Smooth muscle cell of trachea (primary cell): ENCODE measurements at places on chromosomes 12 and 14. TPM values are rescaled to one million over a fixed set of nuclear protein-coding genes. Genes with fewer than 3 reads are reported as not detected.

The NUP107 gene
- 37.7 and 80.4 TPM in 2 replicates for total RNA-seq

The PRKD1 gene
- total RNA-seq = 11.7 and 13.5 TPM in 2 replicates

The MPHOSPH9 gene
- 31.3 and 69.8 TPM in 2 replicates for total RNA-seq

The SSTR1 gene
- total RNA-seq = 0.87 and 1.2 TPM in 2 replicates

The HOXC4 gene
- 0.15 and 0.17 TPM in 2 replicates for total RNA-seq

The NTF3 gene
- total RNA-seq = 0.50 TPM in 1 of 2 replicates, not detected in the other

The TBC1D30 gene
- 0.29 and 0.50 TPM in 2 replicates for total RNA-seq

The NTS gene
- total RNA-seq = 0.50 and 1.2 TPM in 2 replicates

The GZMH gene
- total RNA-seq = not detected in 2 replicates

The GPR84 gene
- total RNA-seq = not detected in 2 replicates

The PTPRB gene
- 0.33 and 0.73 TPM in 2 replicates for total RNA-seq

The PTPN6 gene
- under 0.01 TPM in 1 of 2 replicates, not detected in the other for total RNA-seq

The ZDHHC22 gene
- total RNA-seq = not detected in 2 replicates

The CLEC1A gene
- not detected in 2 replicates for total RNA-seq

The FGD4 gene
- 13.1 and 19.2 TPM in 2 replicates for total RNA-seq

The ANO4 gene
- total RNA-seq = 0.44 and 1.3 TPM in 2 replicates

The COL2A1 gene
- total RNA-seq = under 0.01 and 0.15 TPM in 2 replicates

The VCPKMT gene
- total RNA-seq = 3.5 and 4.5 TPM in 2 replicates

The PTGER2 gene
- total RNA-seq = 26.3 and 34.5 TPM in 2 replicates

The MYH6 gene
- total RNA-seq = not detected in 2 replicates

The PITPNM2 gene
- total RNA-seq = 16.3 and 16.5 TPM in 2 replicates

The ZFHX2 gene
- total RNA-seq = 0.15 and 0.66 TPM in 2 replicates

The NINJ2 gene
- total RNA-seq = 0.29 and 3.3 TPM in 2 replicates

The HELB gene
- total RNA-seq = 2.6 and 6.0 TPM in 2 replicates

The HHIPL1 gene
- total RNA-seq = 9.3 and 20.7 TPM in 2 replicates

The SLC8A3 gene
- total RNA-seq = under 0.01 and 0.33 TPM in 2 replicates

The TRIM9 gene
- 0.15 and 0.50 TPM in 2 replicates for total RNA-seq

The KRT74 gene
- not detected in 2 replicates for total RNA-seq

The RIMBP2 gene
- not detected in 2 replicates for total RNA-seq

The KLRC2 gene
- total RNA-seq = not detected in 2 replicates

The GPX2 gene
- not detected in 2 replicates for total RNA-seq

The DIO2 gene
- 6.0 and 16.1 TPM in 2 replicates for total RNA-seq

The EPYC gene
- 0.15 TPM in 1 of 2 replicates, not detected in the other for total RNA-seq

The SLC10A1 gene
- not detected in 2 replicates for total RNA-seq

The CD163 gene
- not detected in 2 replicates for total RNA-seq

The LBHD2 gene
- not detected in 2 replicates for total RNA-seq

The NFATC4 gene
- total RNA-seq = 108 and 149 TPM in 2 replicates

The OVCH1 gene
- 0.15 and 0.83 TPM in 2 replicates for total RNA-seq

The LMO3 gene
- 0.58 and 2.0 TPM in 2 replicates for total RNA-seq

The TMEM63C gene
- total RNA-seq = not detected in 2 replicates

The CLMN gene
- 0.44 and 1.5 TPM in 2 replicates for total RNA-seq

The RAB15 gene
- total RNA-seq = 1.7 and 4.1 TPM in 2 replicates

The PLEKHA5 gene
- total RNA-seq = 45.8 and 61.2 TPM in 2 replicates

The ULK1 gene
- 17.3 and 17.5 TPM in 2 replicates for total RNA-seq

The LRP1-AS gene
- total RNA-seq = not detected in 2 replicates

The CNTN1 gene
- 3.0 and 6.5 TPM in 2 replicates for total RNA-seq

The RNASE11 gene
- not detected in 2 replicates for total RNA-seq

The KRT84 gene
- total RNA-seq = not detected in 2 replicates

The INHBC gene
- total RNA-seq = not detected in 2 replicates

The KRT7 gene
- total RNA-seq = 7.8 and 8.7 TPM in 2 replicates

The OASL gene
- total RNA-seq = 0.15 and 0.33 TPM in 2 replicates

The CACNA2D4 gene
- 0.87 and 1.5 TPM in 2 replicates for total RNA-seq

The VRTN gene
- total RNA-seq = not detected in 2 replicates

The PLEK2 gene
- total RNA-seq = 3.0 and 6.7 TPM in 2 replicates

The TMEM119 gene
- total RNA-seq = 388 and 611 TPM in 2 replicates

The NKX2-1 gene
- not detected in 2 replicates for total RNA-seq

The TOGARAM1 gene
- total RNA-seq = 19.0 and 26.3 TPM in 2 replicates

The SERPINA5 gene
- 0.17 TPM in 1 of 2 replicates, not detected in the other for total RNA-seq

The C14orf39 gene
- total RNA-seq = 0.33 and 0.44 TPM in 2 replicates

The UNC119B gene
- total RNA-seq = 27.1 and 41.4 TPM in 2 replicates
